ENCODE measurements at places on chromosomes 13 and 19.

GRCh38 chr19:48445256-48445605 lies 552 bp upstream of the GRWD1 start:
- peak overlapping the region; percentile 91 for H3K27ac ChIP-seq
- DNase-seq, result peak; percentile 50
- peaks cover 27% of the 10 kb centered on the region for H3K4me1 ChIP-seq
- H3K36me3 ChIP-seq, result peaks cover 11% of the 10 kb centered on the region

- no peak overlapping the region for H3K27ac ChIP-seq
- H3K4me3 ChIP-seq, result no peak overlapping the region
- no peaks in the 10 kb centered on the region for H3K4me1 ChIP-seq
- peaks cover 43% of the 10 kb centered on the region for H3K36me3 ChIP-seq
Measured at GRCh38 chr19:19788015-19788414, 33.5 kb downstream of the ZNF506 start.

DNA sequence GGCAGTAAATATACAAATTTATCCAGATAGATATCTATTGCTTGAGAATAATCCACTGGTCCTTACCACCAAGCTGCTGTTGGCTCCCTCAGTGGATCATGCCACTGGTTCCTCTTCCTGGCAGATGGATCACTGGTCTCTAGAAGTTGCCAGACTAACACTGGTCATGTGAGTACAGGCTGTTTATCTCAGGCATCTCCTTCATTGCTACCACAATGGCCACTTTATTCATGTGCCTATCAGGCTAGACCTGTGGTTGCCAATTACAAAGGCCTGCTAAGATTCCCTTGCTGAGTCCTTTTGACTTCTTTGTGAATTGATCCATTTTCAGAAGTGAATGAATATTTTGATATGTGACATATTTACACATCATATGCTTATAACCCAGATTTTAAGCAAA lies 1659.5 kb upstream of the PCDH20 start:
- H3K36me3 ChIP-seq, result no peaks in the 10 kb centered on the region
- H3K27me3 ChIP-seq, result no peaks in the 10 kb centered on the region
- no peak overlapping the region for H3K27ac ChIP-seq
- H3K4me3 ChIP-seq, result no peak overlapping the region
- DNase-seq, result no peak

DNA sequence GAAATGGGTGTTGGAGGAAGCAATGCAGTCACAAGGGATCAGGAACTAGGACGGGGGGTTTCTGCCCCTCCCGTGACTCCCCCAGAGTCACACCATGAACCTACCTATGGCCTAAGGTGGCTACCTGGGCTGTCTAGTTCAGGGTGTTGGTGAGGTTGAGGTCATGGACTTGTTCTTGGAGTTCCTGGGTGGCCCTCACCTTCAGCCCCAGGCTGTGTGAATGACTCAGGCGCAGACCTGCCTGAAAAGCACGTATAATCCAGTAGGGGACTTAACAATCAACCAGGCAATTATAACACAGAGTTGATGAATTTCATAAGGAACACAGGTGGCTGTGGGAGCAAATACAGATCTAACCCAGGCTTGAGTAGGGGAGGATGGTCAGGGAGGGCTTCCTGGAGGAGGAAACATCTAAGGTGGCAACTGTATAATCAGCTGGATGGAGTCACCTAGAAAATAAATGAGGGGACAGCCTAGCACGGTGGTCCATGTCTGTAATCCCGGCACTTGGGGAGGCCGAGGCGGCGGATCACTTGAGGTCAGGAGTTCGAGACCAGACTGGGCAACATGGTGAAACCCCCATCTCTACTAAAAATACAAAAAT lies 25.6 kb upstream of the ADGRE1 start:
- H3K27ac ChIP-seq, result no peak overlapping the region
- H3K36me3 ChIP-seq, result peaks cover 8% of the 10 kb centered on the region
- H3K4me3 ChIP-seq, result no peak overlapping the region
- H3K27me3 ChIP-seq, result no peaks in the 10 kb centered on the region
- DNase-seq, result no peak
- H3K4me1 ChIP-seq, result peaks cover 23% of the 10 kb centered on the region

DNA sequence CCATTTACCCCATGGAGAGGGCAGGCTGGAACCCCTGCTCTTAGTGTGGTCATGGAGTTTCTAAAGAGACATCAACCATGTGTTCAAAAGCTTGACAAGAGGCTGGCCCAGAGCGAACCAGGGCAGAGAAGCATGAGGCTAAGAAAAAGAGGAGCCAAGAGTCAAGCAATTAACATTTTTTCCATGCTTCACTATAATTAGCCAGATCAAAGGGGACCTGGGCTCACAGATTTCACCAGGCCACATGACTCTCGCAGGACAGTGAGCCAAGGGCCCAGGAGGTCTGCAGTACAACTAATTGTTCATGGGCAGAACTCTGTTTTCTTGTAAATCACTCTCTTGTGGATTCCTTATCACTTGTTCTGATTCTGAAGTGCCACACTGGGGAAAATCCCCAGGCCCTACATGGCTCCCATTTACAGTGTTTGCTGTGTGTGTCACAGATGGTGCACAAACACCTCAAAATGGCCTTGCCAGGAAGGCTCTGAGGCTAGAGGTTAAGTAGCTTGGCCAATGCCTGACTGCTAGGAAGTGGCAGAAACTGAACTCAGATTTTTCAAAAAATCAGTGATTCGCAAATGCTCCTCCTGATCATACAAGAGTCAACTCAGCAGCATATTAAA lies 101.2 kb downstream of the LHFPL6 start:
- H3K4me3 ChIP-seq, result no peak overlapping the region
- H3K36me3 ChIP-seq, result no peaks in the 10 kb centered on the region
- H3K27me3 ChIP-seq, result no peaks in the 10 kb centered on the region
- no peaks in the 10 kb centered on the region for H3K4me1 ChIP-seq

- H3K27ac ChIP-seq, result no peak overlapping the region
- no peak for DNase-seq
- H3K27me3 ChIP-seq, result no peaks in the 10 kb centered on the region
- H3K4me3 ChIP-seq, result no peak overlapping the region
Measured at GRCh38 chr19:55683449-55684261, 8.6 kb downstream of the EPN1 start.

DNA sequence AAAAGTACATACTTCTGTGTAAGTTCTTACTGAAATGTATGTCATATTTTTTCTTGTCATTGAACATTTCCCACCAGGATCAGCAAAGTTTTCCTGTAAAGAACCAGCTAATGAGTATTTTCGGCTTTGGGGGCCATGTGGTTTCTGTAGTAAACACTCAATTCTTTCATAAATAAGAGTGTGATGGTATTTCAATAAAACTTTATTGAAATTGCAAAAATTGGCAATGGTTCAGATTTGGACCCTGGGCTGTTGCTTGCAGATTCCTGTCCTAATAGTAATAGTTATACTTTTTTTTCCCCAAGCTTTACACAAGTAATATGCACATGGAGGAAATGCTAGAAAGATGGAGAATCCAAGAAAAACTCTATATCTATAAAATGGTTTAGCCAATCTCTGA lies 83.7 kb downstream of the ZNF536 start:
- H3K36me3 ChIP-seq, result no peaks in the 10 kb centered on the region
- DNase-seq, result no peak
- no peaks in the 10 kb centered on the region for H3K27me3 ChIP-seq
- H3K4me3 ChIP-seq, result no peak overlapping the region
- no peak overlapping the region for H3K27ac ChIP-seq

GRCh38 chr19:57560049-57560491 lies 407 bp upstream of the ZNF550 start:
- no peak overlapping the region for H3K27ac ChIP-seq
- peak overlapping the region; percentile 89 for H3K4me3 ChIP-seq
- peaks cover 17% of the 10 kb centered on the region for H3K4me1 ChIP-seq
- DNase-seq, result no peak
- H3K36me3 ChIP-seq, result peaks cover 22% of the 10 kb centered on the region

DNA sequence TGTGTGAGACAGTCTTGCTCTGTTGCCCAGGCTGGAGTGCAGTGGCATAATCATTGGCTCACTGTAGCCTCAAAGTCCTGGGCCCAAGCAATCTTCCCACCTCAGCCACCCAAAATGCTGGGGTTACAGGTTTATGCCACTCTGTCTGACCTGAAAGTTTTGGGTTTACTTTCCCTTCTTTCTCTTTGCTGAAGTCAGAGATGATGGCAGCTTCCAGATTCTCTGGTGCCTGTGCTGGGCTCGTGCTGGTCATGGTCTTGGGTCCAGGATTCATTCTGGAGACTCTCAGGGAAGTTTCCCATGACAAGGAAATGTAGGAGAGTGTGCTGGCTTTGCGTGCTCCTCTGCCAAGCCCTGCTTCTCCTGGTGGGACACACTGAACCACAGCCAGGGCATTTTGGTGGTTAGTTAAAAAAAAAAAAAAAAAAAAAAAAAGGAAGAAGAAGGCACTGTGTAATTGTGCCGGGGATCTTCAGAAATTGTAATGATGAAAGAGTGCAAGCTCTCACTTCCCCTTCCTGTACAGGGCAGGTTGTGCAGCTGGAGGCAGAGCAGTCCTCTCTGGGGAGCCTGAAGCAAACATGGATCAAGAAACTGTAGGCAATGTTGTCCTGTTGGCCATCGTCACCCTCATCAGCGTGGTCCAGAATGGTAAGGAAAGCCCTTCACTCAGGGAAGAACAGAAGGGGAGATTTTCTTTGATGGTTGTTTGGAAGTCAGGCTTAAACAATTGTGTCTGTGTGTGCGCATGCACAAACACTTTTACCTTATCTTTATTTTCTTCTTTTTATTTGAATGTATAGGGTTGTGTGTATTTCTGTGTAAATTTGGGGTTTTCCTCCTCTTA lies at the start of gene ALOX5AP:
ALOX5AP (plus strand) TSS at position 519 of the 847 bp plus-strand sequence; CDS start at position 582, 63 bp downstream.
- no peak within 1 kb of the TSS for H3K27ac ChIP-seq
- no peaks in the 10 kb centered on the region for H3K27me3 ChIP-seq
- no peak within 1 kb of the TSS for H3K4me3 ChIP-seq
- peak; percentile 87 for DNase-seq
- H3K4me1 ChIP-seq, result peaks cover 50% of the 10 kb centered on the region

DNA sequence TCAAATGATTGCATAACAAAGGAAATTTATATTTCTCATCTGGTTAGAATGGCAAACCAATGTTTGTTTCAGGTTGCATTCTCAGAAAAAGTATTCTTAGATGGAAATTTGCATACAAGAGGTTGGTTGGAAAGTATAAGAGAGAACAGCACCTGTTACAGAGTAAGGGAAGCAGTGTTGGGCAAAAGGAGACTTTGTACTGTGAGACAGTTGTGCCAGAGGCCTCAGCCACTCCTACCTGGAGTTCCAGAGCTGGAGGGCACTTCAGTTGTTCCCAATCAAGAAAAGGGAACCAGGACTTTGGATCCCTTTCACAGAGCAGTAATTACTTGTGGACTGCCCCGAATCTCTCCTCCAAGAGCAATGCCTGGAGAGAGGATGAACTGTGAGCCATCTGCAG lies 81.8 kb downstream of the SPRY2 start:
- H3K36me3 ChIP-seq, result no peaks in the 10 kb centered on the region
- H3K27ac ChIP-seq, result no peak overlapping the region

DNA sequence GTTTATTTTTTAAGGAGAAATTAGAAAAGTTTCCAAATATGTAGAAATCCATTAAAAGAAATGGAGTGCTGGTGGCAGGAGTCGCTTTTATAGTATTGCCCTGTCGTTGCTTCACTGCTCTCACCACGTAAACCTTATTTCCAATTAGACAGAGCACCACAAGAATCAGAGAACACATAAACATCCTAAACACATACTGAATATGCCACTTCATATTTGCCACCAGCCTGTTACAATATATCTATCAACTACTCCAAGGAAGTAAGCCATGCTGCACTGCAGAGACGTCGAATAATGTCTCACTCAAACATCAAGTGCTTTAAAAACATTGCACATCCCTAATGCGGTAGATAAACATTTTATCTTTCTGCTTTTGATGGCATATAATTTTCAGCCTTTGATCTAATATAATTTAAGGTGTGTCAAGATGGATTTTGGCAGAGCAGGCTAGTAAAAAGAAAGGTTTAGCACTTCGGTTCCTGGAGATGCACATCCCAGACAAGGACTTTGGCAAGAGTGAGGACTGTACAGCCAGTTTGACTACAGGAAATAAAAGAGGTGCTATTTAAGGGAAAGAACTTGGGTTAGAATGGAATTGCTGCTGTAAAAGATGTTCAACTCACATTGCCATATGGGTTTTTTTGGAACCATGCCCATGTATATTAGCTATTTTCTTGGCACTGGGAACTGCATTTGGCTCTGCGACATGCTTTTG lies 932.3 kb downstream of the EFNB2 start:
- no peak overlapping the region for H3K4me3 ChIP-seq
- DNase-seq, result no peak
- no peak overlapping the region for H3K27ac ChIP-seq
- H3K27me3 ChIP-seq, result no peaks in the 10 kb centered on the region

DNA sequence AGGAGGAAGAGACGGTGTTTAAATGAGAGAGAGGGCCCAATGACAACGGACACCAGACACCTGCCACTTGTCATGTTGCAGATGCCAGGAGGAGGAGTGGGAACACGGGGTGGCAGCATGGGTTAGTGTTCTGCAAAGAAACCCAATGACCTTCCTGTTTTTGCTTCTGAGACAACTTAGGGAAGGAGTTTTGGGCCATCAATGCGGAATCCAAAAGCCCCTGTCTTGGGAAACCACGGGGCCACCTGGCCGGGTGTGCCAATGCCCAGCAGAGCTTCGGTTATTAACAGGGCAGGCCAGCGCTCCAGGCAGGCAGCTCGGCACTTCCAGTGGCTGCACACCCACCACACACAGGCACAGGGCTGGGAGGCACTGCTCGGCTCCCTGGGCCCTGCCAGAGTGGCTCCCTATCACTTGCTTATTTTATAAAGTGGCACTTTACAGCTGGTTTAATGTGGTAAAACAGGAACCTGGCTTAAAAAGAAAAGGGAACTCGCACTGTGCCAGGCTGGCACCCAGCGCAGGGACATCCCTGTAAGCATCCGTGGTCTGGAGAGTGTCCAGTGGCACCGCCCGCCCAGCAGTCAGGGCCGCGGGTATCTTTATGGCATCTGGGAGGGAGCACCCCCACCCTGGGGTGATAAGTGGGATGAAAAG lies 19.1 kb downstream of the ELL start:
- peaks cover 77% of the 10 kb centered on the region for H3K4me1 ChIP-seq
- no peaks in the 10 kb centered on the region for H3K27me3 ChIP-seq
- no peaks in the 10 kb centered on the region for H3K36me3 ChIP-seq
- peak overlapping the region; percentile 36 for H3K4me3 ChIP-seq
- peak; percentile 82 for DNase-seq

- no peak overlapping the region for H3K27ac ChIP-seq
- H3K4me3 ChIP-seq, result no peak overlapping the region
- no peaks in the 10 kb centered on the region for H3K27me3 ChIP-seq
- H3K4me1 ChIP-seq, result no peaks in the 10 kb centered on the region
- DNase-seq, result no peak
Measured at GRCh38 chr13:39587939-39588338, 15.1 kb downstream of the LHFPL6 start.

DNA sequence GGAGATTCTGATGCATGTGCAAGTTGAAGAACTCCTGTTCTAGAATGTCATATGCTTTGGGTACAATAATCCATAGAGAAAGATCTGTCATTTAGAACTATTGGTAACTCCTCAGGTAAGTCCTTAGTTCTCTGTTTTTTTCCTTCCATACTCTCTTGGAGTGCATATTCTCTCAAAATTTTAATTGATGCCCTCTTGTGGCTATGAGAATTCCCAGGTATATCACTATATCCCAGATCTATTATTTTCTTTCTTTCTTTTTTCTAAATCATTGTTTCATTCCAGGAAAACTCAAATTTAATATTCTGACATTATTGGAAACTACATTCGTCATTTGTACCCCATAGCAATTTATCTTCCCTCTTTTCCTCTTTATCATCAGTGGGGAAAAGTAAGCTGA lies 485.4 kb downstream of the KLF5 start:
- H3K4me1 ChIP-seq, result no peaks in the 10 kb centered on the region
- H3K4me3 ChIP-seq, result no peak overlapping the region
- no peaks in the 10 kb centered on the region for H3K27me3 ChIP-seq
- DNase-seq, result no peak
- no peak overlapping the region for H3K27ac ChIP-seq

- H3K4me3 ChIP-seq, result peak overlapping the region; percentile 58
- no peak overlapping the region for H3K27ac ChIP-seq
Measured at GRCh38 chr19:45768655-45768983, 433 bp downstream of the SIX5 start.
